ENCODE measurements at places on chromosomes 2 and 18.

GRCh38 chr18:1498216-1498615 lies 593.5 kb downstream of the ADCYAP1 start:
- DNase-seq = no peak

DNA sequence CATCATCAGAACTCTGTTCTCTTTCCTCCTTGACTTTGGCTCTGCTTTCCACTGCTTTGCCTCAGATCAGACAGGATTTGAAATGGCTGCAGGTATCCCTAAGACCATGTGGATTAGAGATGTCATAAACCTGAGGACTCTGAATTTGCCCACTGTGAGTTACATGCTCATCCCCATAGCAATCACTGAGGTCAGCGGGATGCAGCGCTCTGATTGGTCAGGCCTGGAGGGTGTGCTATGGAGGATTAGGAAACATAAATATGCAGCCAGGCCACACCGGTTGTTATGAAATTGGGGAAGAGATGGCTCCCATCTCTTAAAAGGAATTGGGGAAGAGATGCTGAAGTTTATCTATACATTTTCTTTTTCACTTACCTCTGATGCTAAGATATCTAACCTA lies 73.7 kb upstream of the DNAJC10 start:
- DNase-seq = no peak

GRCh38 chr2:25197336-25198208 lies 29.2 kb upstream of the POMC start:
- DNase-seq = no peak

GRCh38 chr2:239326831-239327535 lies 73.8 kb downstream of the HDAC4 start:
- DNase-seq = peak; percentile 60

DNA sequence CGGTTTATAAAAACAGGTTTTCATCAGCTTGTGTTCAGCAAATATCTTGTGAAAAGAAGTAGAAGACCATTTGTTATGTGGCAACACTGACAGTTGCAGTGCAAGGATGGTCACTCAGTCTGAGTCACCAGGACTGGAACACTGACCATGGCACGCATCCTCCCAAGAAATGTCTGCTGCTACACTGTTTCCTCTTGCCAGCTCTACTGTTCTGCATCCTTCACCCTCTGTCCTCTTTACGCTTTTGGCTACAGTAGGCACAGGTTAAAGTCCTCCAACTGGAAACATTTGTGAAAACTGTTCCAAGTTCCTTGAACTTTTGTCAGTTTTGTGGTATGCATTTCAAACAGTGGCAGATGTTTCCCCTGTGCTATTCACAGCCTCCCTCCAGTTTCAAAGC lies 39.4 kb downstream of the OSR1 start:
- DNase-seq = no peak

DNA sequence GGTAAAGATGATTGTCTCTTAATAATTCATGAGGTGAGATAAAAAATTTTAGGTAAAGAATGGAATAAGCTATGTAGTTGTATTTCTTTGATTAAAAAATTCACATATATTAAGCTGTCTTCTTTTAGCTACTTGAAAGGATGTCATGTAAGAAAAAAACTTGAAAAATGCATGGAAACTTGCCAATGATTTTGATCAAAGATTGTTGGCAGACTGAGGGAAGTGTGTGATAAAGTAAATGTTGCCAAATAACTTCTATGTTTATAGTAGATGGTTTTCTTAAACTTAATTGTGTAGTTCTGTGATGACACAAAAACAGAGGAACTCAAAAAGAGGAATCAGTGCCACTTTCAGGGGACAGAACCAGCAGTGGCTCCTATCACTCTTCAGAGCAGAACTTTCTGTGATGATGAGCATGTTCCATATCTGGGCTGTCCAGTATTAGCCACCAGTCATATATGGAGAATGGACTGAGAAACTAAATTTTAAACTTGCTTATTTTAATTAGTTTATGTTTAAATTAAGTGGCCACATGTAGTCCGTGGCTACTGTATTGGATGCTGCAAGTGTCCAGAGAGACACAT lies 51.9 kb upstream of the SLC38A11 start:
- DNase-seq = no peak

DNA sequence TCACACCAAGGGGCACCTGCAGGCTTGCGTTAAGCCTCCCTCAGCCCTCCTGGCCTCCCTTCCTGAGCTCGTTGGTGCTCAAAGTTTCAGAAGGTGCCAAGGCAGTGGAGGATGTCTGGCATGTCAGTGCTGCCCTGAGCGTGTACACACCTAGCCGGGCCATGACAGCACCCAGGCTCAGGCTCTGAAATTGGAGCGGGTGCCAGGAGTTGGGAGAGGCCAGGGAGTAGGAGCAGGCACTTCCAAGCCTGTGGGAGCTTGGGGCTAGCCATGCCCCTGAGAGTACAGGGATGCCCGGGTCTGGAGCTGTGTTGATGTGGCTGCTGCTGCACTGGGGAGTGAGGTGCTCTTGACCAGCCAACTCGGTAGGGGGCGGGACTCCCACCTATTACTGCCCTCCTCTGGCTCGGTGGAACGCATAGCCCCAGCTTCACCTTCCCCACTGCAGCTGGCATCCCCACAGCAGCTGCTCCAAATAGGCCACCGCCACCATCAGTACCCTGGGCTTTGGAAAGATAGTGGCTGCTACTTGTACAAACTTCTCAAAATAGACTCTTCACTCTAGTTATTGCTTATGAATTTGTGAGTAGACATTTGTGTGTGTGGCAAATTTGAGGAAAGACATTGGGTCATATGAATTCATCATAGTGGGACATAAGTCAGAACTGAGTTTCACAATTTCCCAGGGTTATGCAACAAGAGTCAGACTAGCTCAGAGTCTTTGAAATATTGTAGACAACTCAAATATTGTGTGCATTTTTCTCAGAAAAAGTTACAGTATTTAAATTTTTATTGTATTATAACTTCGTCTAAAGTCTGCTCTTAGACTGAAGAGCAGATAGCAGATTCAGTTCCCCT lies 6.8 kb upstream of the PCARE start:
- DNase-seq = no peak

DNA sequence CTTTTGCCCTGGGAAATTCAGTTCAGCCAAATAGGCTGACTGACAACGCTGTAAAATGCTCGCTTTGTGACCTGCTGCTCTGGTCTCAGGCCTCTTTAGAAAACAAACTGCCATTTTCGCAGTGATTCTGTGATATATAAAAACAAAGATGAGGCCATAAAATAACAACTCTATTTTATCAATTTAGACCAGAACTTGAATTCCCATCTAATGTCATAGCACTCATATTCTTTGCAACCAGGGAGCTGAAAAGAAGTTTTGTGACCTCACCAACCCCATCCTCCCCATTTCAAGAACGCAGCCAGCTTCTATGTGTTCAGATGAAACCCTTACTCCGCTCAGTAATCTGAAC lies 40.3 kb downstream of the TCF4 start:
- DNase-seq = no peak

DNA sequence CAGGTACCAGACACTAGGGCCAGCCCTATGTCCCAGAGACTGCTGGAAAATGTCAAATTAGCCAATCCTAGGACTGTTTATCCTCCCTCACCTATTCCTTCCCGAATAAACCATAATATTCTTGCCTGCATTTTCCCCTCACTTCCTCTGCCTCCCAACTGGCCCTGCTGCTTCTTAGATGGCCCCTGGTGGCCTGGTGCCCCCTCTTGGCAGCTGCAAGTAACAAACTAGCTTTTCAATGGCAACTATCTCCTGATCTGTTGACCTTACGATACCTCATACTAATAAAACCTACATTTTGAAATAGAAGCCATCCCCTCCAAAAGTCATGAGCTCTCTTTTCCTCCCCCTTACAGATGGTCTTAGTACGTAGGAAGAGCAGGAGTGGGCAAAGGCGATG lies 132.0 kb downstream of the ALPK2 start:
- no peak for DNase-seq

DNA sequence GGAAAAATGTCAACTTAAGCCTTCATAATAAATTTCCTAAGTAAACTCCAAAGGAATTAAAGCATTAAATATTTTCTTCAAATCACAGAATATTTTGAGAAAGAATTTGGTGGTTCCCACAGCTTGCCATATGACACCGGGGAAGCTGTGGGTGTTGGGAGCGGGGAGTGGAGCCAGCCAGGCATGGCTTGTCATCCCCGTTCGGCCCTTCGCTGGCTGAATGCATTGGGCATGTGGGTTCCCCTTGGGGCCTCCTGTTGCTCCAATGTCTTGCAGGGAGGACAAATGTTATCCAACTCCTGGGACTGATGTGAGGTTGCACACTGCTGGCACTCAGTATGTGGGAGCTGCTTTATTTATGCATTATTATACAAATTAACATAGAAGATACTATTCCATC lies 18.6 kb downstream of the NGEF start:
- DNase-seq = no peak
